ENCODE measurements at places on chromosomes 5 and 9.

DNA sequence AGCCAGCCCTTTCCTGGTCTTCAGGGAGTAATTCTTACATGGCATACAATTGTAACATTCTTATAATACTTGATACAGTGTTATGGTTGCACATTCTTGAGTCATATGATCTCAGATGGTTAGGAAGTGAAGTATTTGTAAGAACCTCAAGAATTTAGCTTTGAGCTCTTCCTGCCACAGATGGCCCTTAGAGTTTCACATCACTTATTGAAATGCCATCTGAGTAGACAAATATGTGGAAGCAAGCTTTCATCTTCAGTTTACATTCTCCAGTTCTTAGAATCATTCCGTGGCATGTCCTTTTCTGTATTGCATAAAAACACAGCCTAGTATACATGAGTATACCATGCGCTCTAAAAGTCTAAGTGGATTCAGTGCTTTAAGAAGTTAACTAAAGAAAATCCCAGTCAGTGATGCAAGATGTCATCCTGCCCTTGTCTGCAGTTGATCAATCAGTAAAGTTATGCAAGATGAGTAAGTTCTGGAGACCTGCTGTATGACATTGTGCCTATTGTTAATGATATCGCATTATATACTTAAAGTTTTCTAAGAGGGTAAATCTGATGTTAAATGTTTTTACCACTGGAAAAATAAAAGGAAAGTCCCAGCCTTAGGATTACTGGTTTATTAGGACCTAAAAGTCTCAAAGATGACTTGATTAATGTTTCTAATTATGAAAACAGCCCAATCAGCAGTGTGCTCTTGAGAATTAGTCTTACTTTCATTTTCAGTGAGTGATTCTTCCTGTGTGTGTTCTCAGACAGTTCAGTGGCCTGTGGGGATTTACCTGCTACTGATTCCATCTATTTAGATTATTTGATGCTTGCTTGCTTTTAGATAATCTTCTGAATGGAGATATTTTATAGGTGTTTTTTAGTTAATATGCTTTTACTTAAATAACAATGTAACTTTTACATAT, 29.4 kb downstream of the RHOBTB3 start:
- no peak for DNase-seq

DNA sequence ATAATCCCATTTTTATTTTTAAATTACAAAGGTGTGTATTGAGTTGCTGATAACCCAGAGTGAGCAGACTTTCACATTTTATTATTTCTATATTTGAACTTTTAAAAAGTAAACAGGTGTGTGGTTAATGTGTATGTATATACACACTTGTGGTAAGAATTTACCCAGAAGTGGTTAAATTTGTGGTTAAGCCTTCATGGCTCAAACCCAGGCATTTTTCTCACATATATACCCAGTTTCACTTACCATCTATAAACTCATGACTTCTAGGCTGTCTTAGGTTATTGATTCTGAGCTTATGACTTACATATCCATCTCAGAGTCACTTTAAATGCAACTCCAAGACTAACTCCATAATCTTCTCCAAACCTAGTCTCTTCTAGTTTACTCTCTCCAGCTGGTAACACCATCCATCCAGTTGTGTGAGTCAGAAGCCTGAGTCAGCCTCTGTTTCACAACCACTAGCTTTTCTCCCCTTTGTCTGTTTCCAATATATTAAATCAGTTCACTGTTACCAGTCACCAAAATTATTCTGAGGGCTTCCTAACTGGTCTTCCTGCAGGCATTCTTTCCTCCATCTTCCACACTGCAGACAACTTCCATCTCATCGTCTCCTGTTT, 20.2 kb downstream of the ZBED3 start:
- no peak for DNase-seq

- DNase-seq: no peak
These were observed 17.2 kb downstream of the TSPAN17 start for GRCh38 chr5:176664479-176664878.

- DNase-seq: no peak
These were observed 367.7 kb downstream of the CDK5RAP2 start for GRCh38 chr9:120212153-120212852.

DNA sequence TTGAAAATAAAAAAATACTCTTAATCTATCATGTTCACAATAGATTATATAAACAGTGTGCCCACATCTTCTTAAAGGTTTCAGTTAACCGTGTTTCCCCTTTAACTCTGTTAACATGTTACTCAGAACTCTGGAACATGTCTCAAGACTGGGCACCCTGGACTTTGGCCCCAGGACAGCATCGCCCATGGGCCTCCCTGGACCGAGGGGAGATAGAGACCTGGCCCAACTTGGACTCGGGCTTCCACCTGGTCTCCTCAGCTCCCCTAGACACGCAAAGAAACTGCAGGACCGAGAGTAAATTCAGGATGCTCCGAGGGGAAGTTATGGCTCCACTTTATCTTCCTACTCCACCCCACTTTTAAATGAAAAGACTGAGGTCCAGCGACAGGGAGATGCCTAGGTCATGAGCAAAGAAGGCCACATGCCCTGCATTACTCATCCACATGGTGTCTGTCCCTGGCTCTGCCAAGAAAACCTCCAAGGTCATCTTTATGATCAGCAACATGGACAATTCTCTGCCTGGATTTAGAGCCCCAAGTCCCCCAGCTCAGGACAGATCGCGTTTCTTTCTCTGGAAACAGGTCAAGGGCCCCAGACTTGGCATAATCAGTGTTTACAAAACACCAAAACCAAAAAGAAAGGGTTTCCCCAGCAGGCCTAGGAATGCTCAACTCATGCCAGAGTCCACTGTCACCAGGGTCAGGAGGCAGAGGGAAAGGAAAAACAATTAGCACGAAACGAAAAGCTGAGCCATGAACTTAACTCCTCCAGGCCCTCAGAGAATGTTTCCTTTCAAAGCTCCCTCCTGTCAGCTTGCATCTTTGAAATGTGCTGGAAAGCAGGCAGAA, 17.4 kb downstream of the GPX3 start:
- DNase-seq: no peak

- DNase-seq: no peak
These were observed 14.4 kb upstream of the ORM1 start for GRCh38 chr9:114308361-114308950.

DNA sequence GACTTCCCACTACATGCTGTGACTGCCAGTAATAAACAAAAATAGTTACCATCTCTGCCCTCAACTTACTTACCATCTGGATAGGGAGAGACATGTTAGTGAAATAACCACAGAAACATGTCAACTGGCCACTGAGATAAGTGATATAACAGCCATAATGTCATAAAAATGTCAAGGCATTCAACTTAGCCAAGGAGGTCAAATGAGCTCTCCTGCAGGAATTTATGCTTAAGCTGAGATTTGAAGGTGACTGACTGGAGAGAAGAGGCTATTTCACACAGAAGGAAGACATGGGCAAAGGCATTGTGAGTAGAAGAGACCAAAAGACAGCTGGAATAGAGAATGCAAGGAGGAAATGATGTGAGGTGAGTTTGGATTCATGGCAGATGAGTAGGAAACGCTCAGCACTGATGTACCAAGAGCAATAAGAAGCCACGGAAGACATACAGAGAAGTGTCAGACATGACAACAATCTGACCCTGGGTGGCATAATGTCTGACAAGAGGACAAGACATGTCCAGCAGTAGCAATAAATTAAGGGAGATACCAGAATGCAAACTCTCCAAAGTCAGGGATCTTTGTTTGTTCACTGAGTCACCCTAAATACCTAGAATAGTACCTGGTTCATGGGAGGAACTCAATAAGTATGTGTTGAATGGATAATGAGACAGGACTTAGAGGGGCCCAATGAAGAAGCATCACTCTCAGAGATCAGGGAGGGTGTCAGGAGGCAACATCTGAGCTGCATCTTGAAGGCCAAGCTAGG, 318.8 kb downstream of the ACTL7B start:
- DNase-seq: no peak

- DNase-seq: no peak
These were observed 97.9 kb upstream of the MAP3K1 start for GRCh38 chr5:56717253-56717987.

- DNase-seq: no peak
These were observed 3.7 kb downstream of the NAA35 start for GRCh38 chr9:85944672-85945071.

- DNase-seq: no peak
These were observed 26.8 kb downstream of the AMBP start for GRCh38 chr9:114051281-114051680.

DNA sequence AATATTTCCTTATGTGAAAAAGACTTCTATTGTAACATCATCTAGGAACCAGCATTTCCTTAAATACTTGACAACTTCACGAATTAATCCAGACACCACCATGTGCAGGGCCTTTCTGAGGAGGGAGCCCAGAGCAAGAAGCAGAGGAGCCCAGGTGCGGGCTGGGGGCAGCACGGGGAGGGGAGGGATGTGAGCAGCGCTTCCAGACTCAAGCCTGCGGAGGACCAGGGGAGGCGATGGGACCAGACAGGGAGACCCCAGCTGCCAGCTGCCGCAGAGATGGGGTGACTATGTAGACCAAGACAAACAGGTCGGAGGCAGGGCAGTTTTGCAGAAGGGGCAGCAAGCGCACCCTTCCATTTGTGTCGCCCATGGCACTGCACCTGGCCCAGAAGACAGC, 596.1 kb downstream of the IRX1 start:
- no peak for DNase-seq

- no peak for DNase-seq
These were observed 62.0 kb upstream of the GLRX start for GRCh38 chr5:95884511-95884910.

DNA sequence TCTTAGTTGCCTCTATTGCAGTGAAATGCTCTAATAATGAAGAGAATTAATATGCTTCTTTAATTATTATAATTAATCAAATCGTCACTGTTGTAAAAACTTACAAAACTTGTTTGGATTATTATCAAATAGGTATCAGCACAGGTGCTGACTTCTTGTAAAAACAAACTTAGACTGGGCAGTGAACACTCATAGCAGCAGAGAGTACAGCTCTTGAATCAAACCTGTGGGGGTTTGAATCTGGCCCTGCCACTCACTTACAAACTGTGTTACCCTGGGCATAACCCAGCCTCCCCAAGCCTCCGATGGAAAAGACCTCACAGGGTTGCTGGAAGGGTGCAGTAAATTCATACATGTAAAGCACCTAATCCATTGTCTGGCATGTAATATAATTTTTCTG, 35.1 kb downstream of the MAP3K1 start:
- no peak for DNase-seq

- DNase-seq: no peak
These were observed 82.1 kb downstream of the DPYSL3 start for GRCh38 chr5:147427521-147428401.

DNA sequence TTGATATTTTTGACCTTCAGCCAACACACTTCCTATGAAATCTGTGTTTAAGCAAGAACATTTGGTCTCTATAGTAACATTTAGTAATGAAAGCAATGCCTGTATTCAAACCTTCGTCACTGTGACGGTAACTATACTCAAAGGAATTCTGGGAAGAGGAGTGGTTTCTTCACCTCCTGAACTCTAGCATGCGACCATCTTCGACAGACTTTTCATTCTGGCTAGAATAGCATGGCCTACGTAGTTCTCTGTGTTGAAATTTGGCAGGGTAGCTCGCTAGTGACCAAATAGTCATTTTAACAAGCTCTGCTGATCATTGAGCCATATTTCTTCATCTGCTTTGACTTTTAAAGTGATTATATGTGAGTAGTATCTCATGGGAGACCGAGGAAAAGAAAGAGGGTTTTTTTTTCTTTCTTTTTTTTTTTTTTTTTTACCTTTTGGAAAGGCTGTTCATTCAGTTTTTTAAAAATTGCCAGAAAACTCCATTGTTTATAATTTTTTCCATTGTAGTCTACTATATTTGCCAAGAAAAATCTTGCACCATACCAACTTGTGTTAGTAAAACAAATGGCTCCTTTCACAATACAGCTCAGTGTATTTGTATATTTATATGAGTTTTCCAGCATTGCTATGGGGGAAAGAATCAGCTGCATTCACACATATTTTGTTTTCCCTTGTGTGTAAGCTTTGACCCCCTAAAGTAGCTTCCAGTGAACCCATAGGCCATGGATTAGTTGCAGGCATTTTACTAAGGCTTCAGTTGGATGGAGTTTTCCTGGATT, 166.8 kb downstream of the NNT start:
- DNase-seq: peak; percentile 28

Measured in A549 (cell line).